ENCODE measurements at places on chromosomes 12 and 14.

DNA sequence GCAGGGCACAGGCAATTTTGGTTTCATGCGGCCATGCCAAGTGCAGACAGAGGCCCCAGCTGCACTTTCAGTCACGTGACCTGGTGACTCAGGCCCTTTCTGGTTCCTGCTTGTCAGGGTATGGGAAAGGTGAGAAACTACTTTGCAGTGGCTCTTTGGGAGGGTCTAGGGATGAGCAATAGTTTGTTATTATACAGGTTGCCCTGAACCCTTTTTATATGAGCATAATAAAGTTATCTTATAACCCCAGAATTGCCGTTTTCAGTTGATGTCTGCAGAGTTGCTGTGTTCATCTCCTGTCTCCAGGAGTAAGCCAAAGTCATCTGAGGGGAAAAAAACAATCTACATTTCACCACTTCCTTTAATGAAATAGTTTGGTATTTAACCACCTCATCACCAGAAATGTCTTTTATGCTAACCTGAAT is 30.9 kb upstream of the EMP1 start:
- peak; percentile 77 for DNase-seq

DNA sequence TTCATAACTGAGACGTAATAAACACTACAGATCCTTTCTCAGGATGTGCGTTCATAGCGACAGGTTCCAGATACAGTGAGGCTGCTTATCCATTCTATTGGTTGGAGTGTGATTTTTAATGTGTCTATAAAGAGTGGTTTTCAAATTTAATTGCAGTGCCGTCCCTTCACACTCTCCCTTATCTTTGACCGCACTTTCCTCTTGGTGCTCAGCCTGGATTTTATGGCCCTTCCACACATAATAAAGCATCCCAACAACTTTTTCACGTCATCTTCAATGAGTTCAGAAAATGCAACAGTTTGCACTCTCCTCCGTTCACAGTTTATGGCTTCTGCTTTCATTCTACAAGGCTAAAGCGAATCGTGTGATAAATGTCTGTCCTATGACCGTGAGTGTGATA is 1209.9 kb downstream of the BCL11B start:
- no peak for DNase-seq

GRCh38 chr14:105858676-105859025 is 332.3 kb downstream of the TMEM121 start:
- no peak for DNase-seq

DNA sequence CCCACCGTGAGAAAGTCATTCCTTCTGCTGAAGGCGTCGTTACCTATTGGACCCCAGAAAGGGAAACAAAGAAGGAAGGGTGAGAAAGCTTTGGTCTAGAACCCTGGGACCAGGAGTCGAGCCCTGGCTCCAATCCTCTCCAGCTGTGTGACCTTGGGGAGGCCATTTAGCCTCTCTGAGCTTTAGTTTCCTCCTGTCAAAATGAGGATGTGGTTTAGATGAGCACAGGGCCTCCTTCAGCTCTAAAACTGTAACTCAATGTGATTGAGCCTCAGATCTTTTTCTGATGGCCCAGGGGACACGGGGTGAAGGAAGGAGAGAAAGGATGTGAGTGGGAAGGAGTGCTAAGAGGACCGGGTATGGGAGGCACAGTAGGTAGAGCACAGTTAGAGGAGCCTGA is 7.7 kb downstream of the JDP2 start:
- no peak for DNase-seq

DNA sequence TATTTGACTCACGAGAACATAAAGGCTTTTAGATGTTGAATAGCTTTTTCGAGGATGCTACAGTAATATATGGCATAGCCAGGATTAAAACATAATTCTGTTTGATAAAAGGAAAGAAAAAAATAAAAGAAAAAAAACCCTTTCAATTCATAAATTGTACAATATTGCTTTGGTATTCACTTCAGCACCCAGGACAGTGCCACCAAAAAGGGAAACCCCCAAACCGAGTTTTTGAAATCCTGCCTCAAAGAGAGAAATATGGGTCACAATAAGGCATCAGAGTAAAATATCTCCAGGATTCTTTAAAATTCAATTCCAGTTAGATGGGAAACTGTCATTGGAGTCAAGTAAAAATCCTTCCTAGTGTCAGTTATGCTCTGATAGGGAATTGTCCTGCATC is 551.2 kb upstream of the SEL1L start:
- DNase-seq, result no peak

GRCh38 chr14:103657471-103657870 is 28.5 kb downstream of the KLC1 start:
- no peak for DNase-seq

DNA sequence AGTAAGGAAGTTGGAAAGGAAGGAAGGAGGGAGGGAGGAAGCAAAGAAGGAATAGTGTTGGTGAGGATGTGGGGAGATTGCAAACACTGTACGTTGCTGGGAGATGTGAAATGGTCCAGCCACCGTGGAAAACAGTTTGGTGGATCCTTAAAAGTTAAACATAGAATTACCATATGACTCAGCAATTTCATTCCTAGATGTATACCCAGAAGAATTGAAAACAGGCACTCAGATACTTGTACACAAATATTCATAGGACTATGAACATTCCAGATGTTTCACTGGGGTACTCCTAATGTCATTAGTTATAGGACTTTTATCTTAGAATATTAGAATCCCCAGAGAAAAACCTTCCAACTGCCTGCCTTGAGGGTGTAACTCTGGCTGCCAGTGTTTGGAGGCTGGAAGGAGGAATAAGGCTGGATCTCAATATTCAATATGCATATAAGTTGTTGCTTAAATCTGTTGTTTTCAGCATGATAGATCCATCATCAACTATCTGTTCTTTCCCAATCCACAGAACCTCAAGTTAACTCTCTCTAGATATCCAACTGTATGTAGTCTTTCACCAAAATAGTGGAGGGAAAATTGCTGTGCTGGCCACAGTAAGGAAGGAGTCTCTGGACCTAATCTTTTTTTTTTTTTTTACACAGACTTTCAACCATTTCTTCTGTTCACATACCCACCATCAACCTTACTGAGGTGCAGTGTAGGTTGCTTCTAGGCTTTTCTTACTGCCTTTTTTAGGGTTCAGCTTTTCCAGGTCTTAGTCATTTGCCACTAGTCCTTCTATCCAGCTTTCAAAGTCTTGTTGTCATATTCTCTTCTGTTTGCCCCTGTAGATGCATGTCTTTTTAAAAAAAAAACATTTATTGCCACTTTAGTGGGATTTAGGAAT is 94.5 kb downstream of the DNAI7 start:
- no peak for DNase-seq

GRCh38 chr12:99157946-99158345 is 489.6 kb upstream of the GARIN6 start:
- no peak for DNase-seq

- DNase-seq, result no peak
Observed at GRCh38 chr12:59594943-59595500, 807 bp upstream of the SLC16A7 start.

GRCh38 chr12:93831374-93831773 is 154.2 kb downstream of the CRADD start:
- no peak for DNase-seq

GRCh38 chr14:77022236-77022852 is 6.2 kb downstream of the IRF2BPL start:
- DNase-seq, result no peak

DNA sequence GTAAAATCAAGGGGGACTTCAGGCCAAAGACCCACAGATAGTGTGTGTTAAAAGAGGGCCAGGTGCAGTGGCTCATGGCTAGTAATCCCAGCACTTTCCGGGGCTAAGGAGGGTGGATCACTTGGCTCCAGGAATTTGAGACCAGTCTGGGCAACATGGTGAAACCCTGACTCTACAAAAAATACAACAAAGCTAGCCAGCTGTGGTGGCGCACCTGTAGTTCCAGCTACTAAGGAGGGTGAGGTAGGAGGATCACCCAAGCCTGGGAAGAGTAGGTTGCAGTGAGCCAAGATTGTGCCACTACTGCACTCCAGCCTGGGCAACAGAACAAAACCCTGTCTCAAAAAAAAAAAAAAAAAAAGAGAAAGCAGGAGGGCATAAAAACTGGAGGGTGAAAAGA is 8.5 kb downstream of the VCPKMT start:
- no peak for DNase-seq

- DNase-seq, result no peak
Observed at GRCh38 chr12:91182636-91183455, at the start of gene DCN. Gene DCN, minus strand, starts transcription at chr12:91182817. Its CDS starts 4,265 bp downstream, at chr12:91178552.

GRCh38 chr12:2083561-2083960 is 30.8 kb downstream of the CACNA1C start:
- DNase-seq, result no peak

GRCh38 chr12:101782273-101782731 is 43.0 kb upstream of the SYCP3 start:
- DNase-seq, result no peak

DNA sequence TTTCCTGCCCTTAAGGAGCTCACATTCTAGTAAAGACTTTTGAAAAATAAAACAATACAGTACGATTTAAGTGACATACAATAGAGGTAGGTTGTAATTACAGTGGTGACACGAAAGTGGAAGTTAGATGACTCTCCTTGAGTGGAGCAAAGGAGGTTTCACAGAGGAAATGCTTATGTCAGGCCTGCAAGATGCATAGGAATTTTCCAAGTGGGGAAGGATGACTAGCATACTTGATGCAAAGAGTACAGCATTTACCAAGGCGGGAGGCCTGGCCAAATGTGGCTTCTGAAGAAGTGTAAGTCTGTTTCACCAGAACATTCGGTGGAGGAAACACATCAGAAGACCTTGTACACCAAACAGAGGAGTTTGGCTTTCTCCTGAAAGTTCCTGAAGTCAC is 55.2 kb downstream of the ERO1A start:
- no peak for DNase-seq

GRCh38 chr12:47517122-47517521 is 188.7 kb downstream of the RPAP3 start:
- no peak for DNase-seq

- no peak for DNase-seq
Observed at GRCh38 chr14:59417311-59417710, 47.9 kb downstream of the GPR135 start.

DNA sequence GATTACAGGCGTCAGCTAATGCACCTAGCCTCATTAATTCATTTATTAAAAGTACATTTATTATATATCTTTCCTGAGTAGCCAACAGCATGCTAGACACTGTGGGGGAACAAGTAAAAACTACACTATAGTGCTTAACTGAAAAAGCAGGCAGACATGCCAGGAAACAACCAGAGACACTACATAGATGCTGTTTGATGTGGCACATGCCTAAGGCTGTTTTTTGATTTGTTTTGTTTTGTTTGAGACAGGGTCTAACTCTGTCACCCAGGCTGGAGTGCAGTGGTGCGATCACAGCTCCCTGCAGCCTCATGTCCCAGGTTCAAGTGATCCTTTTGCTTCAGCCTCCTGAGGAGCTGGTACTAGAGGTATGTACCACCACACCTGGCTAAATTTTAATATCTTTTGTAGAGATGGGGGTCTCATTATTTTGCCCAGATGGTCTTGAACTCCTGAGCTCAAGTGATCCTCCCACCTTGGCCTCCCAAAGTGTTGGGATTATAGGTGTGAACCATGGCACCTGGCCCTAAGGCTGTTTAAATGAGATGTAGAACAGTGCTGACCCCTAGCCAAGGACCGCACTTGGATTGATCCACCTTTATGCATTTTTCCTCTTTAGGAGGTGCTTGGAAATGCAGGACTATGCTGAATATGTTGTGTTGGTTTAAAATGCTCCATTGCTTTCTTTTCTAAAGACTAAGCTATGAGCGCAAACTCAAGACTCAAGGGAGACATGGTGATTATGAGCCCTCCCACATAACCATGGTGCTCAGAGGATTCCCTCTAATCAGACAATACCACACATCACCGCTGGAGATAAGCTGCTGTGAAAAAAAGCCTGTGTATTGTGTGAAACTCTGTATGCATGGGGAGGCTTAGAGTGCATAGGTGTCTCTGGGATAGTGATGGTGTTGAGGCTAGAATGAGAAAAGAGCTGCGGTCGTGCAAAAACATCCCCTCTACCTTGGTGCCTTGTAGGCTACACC is 10.5 kb upstream of the C14orf93 start:
- DNase-seq, result no peak

- DNase-seq, result no peak
Observed at GRCh38 chr14:95884377-95884776, 7.7 kb downstream of the TUNAR start.

GRCh38 chr14:25252793-25253192 is 202.8 kb upstream of the STXBP6 start:
- no peak for DNase-seq

GRCh38 chr12:115072712-115073111 is 388.7 kb upstream of the TBX3 start:
- DNase-seq, result no peak

- no peak for DNase-seq
Observed at GRCh38 chr12:124369055-124369826, 74.3 kb downstream of the RFLNA start.

GRCh38 chr12:87464565-87464964 is 564.6 kb downstream of the C12orf50 start:
- no peak for DNase-seq

- no peak for DNase-seq
Observed at GRCh38 chr12:52689936-52690335, 9.7 kb upstream of the KRT1 start.

DNA sequence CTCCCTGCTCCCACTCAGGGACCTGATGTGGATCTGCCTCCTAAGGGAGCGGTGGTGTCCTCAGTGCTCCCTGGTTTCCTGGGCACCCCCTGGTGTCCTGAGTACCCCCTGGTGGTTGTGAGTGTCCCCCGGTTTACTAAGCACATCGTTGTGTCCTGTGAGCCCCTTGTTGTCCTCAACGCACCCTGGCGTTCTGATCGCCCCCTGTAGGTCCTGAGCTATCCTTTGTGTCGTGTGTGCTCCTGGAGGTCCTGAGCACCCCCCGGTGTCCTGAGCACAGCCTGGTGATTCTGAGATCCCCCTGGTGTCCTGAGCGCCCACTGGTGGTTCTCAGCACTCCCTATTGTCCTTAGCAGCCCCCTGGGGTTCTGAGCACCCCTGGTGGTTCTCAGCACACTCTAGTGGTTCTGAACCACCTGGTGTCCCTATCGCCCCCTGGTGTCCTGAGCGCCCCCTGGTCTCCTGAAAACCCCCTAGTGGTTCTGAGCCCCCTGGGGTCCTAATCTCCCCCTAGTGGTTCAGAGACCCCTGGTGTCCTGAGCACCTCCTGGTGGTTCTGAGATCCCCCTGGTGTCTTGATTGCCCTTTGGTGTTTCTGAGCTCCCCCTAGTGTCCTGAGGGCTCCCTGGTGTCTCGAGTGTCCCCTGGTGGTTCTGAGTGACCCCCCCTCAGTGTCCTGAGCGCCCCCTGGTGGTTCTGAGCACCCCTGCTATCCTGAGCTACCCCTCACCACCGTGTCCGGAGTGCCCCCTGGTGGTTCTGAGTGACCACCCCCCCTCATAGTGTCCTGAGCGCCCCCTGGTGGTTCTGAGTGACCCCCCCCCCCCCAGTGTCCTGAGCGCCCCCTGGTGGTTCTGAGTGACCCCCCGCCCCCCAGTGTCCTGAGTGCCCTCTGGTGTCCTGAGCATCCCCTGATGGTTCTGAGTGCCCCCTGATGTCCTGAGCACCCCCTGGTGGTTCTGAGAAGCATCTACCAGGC is 615.1 kb downstream of the TMEM121 start:
- no peak for DNase-seq

- DNase-seq, result peak; percentile 56
Observed at GRCh38 chr14:34874386-34875030, 652 bp downstream of the BAZ1A start.

GRCh38 chr14:94175011-94175745 is 1.1 kb downstream of the PPP4R4 start:
- peak; percentile 25 for DNase-seq

GRCh38 chr14:66076176-66076575 is 410.0 kb upstream of the CCDC196 start:
- DNase-seq, result no peak

GRCh38 chr14:65151609-65151956 is 49.3 kb upstream of the MAX start:
- no peak for DNase-seq
